ENCODE measurements at places on chromosomes 4 and X.

DNA sequence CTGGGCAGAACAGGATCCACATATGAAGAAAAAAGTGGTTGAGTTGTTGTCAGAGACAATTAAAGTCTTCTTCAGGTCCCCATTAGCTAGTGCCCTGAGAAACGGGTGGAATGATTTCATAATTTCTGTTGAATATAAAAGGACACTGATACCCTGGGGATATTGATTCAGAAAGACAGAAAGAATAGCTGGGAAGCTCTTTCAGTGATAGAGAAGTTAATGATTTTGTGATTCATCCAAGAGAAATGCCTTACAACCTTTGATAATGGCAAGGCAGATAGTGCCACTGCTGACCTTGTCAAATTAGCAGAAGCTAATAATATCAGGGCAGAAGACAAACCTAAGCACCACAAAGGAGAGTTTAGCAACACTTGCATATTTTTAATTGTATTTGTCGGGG is 37.9 kb downstream of the UNC5C start:
- DNase-seq = no peak

DNA sequence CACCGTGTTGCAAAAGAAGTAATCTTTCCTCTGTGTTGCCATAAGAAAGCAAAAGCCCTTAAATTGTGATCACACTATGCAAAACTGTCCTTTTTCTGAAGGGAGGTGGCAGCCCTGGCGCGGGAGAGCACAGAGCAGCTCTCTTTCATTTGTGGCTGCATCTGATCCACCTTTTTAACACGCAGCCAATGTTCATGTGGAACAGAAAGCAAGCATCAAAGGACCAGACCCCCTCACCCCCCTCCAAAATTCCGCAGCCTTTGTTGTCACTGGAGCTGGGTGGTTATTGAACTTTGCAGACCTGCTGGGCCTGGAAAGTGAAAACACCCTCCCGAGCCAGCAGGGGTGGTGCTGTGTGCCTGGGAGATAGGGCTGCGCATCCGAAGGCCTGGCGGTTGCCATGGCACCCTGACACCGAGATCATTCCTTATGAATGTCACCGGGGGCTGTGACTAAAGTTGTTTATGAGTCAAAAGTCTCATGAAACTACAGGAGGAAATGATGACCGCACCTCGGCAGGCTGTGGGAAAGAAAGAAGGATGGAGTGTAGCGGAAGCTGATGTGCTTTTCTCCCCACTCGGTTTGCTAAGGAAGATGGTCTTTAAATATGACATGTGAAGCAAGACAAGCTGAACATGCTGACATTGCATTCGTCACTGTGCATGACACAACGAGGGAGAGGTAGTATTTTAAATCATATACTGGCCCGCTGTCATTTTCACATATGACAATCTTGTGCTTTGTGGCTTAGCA is 367.4 kb downstream of the UNC5C start:
- no peak for DNase-seq

GRCh38 chrX:153769865-153770600 is 6.0 kb downstream of the PLXNB3 start:
- DNase-seq = no peak

DNA sequence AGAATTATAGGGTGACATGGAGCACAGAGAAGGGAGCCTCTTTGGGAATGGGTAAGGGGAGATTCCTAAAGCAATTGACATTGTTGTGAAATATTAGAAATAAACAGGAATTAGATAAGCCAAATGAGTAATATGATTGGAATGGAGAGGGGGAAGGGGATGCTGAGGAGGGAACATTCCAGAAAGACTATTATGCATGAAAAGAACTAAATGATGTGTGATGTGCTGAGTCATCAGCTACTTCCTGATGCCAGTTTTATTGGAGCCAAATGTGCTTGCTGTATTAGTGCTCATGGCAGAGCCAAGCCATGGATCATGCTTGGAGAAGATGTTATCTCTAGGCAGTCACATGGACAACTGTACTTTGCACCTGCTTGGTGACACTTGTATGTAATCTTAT is 189.0 kb upstream of the HCCS start:
- no peak for DNase-seq

DNA sequence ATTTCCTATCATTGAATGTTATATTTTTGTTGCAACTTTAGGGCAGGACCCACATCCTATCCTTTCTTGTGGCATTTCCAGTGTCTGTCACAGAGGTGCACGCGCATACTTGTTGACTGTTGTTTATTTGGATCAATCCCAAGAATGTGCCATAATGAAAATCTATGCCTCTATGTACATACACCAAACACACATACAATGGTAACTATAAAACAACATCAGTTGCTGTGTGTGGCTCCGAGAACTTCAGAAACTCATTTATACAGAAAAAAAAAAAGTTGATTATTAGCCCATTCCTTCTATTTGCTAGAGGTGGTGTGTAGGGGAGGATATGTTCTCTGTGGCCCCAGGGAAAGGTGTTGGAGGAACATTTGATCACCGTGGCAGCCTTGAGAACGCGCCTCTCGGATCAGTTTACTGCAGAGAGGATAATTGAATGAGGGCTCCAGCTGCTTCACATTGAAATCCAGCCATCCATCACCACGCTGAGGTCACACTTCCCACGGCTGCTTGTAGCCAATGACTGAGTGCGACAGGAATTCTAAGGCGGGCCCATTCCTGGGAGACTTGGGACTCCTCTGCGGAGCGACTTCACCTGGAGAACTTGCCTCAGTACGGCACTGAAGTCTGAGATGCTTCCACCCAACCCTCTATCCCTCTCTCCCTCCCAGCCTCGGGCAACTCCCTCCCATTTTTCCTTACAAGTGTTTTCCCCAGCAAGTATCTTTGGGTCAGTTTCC is 19.5 kb downstream of the SMPX start:
- peak; percentile 61 for DNase-seq

Data from NCI-H1436 treated with DMSO at 0.1 percent for 48 hours (cell line).